ENCODE measurements at places on chromosomes 5 and 9.

DNA sequence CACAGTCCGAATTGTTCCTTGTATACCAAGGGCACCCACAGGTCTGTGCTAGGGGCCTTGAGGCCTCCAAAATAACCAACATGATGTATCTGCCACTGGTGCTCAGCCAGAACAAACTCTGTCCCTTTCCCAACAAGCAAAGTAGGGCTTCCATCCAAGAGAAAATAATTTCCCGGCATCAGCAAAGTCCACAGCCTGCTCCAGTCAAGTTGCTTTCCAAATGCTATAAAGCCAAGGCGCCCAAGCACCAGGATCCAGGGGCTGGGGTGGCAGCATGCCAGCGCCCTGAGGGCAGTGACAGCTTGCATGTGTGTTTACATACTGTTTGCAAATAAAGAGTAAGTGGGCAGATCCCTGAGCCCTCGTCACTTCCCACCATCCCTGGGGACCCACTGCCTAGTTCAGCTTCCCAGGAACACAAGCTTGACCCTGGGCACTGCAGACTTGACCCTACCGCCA, 155.9 kb downstream of the ERCC6L2 start:
- no peak for DNase-seq

DNA sequence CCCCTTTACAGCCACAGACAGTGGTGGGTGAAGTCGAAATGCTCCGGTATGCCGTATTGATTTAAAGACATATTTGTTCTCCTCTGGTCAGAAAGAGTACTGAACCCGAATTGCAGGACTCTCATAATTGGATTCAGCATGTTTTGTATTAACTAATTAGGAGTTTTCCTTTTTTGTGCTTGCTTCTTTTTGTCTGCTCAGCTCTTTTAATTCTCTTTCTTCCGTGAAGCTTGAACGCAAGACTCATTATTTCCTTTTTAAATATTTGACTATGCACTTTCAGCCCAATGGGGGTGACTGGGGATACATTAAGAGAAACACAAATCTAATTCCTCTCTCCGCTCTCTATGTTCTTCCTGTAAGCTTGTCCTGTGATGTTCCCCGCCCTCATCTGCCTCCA, 246.6 kb upstream of the IRX2 start:
- no peak for DNase-seq

- DNase-seq: no peak
Observed at GRCh38 chr9:95026148-95026524, 291.4 kb downstream of the FANCC start.

- DNase-seq: peak; percentile 89
Observed at GRCh38 chr5:61306531-61307131, 25.4 kb upstream of the ZSWIM6 start.

DNA sequence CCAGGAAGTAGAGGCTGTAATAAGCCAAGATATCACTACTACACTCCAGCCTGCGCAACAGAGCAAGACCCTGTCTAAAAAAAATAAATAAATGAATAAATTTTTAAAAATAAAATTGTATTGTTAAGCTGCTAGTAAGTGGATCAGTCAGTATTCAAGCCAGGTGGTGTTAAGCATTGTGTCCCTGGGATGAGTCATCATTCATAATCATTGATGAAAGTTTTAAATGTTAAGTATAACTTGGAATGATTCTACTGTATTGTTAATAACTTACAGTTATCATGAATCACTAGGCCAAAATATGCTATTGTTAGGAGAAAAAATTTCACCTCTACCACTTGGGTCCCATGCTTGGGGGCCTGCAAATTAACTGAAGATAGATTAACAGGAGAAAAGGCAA, 38.2 kb downstream of the MED10 start:
- no peak for DNase-seq

- DNase-seq: no peak
Observed at GRCh38 chr5:61637566-61637965, 305.5 kb downstream of the ZSWIM6 start.

DNA sequence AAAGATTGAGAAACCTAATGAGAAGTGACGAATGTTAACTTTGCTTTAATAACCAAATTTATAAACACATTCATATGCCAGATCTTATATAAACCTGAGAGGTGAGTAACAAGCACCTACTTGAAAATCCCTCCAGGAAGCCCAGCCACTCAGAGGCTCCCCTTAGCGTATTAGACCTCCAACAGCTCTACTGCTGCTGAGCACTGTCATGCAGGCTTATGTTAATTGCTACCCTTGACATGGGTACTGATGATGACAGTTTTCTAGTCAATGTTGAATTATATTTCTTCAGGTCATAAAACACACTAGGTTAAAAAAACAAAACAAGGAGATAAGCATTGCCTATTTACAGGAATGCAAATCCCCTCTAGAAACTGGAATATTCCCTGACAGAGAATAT, 161.2 kb downstream of the MPDZ start:
- no peak for DNase-seq

DNA sequence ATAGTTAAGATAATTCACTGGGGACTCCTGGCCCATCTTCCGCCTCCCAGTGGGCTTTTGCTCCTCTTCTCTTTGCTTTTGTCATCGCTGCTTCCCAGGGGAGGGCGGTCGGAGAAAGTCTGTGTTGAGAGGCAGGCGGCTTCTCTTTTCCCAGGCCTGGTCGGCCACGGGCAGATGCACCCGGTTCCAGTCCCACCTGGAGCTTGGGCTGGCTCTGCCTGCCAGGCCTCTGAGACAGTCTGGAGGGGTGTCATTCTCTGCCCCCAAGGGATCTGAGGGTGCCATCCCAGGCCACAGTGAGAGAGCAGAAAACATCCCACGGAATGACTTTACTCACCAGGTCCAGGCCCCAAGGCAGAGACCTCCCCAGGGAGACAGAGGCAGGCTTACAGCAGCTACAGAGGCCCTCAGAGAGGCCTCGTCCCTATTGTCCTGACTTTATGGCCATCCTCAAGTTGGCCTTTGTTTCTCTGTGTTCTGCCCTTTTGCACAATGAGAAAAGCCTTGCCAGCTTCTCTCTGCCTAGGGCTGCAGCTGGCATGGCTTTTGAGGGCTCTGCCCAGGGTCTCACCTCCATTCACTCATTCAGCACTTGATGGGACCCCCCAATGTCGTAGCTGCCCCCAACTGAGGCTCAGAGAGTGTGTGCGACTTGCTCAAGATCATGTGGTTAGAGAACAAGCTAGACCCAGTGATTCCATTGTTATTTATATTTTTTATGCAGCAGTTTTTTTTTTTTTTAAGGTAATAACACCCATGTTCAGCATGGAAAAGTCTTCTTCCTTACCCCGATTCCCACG, 44.2 kb upstream of the BOD1 start:
- no peak for DNase-seq

DNA sequence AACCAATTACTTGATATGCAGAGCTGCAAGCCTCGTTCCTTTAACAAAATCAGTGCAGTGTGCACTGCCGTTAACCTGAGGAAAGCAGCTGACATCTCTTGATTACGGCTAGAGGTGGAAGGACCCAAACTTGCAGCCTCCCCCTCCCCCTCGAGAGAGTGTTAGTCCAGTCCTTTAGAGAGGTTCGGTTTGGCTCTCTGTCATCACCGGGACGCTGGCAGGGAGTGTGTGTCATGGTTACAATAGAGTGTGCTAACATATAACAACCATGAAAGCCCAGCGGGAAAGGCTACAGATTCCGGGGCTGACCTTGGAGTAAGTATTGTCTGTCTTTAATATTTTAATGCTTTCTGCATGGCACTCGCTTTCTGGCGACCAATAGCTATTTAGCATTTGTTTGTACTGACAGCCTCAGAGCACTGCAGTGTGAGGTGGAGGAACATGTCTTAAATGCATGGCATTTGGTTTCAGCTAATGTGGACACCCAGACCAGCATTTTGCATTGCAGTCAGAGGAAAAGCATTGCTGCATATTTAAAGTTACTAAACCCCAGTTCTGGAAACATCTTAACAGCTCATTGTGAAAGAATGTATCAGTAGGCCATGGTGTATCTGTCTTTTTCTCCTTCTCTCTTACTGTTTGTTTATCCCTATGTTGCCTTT, 237.5 kb downstream of the CD180 start:
- no peak for DNase-seq
